ENCODE measurements at places on chromosomes 2 and 18. TPM values are rescaled to one million over a fixed set of nuclear protein-coding genes. Genes with fewer than 3 reads are reported as not detected.

DNA sequence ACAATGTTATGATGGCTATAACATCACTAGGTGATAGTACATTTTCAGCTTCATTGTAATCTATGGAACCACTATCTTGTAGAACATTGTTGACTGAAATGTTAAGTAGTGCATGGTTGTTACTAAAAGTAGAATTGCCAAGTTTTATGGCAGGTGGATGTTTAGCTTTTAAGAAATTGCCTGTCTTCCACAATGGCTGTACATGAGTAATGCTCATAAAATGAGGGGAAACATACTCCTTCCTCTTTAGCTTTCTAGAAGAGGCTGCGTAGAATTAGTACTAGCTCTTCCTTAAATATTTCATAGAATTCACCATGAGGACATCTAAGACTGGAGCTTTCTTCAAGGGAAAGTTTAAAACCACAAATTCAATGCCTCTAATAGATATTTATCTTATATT lies 161.0 kb downstream of the TPGS2 start:
- no peak for DNase-seq

GRCh38 chr2:23516520-23517256 lies 131.7 kb downstream of the KLHL29 start:
- no peak for DNase-seq

- DNase-seq, result no peak
Measured at GRCh38 chr2:164896226-164896625, 54.6 kb upstream of the COBLL1 start.

DNA sequence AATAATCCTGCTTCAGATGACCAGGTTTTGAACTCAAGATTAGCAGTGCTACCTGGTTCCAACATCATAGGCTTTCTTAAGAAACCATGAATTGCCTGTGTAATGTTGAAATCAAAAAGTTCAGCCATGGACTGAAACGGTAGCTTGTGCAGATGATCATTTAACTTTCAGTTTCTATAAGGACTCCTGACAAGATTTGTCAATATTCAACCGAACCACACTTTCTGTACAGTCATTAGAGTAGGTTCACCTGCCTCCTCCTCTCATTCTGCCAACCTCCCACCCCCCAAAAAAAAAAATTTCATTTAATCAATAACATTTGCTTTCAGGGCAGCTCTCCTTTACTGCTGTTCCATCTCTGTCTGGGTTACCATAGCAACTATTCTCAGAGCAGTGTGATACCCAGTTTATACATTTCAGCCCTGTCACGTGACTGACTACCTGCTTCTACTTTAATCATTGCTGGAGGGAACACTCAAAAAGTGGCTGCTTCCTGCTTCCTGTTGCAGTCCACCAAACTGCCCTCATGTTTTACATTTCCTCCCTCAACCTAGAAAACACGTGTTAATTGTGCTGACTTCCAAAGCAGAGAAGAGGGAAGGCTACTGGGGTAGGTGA lies 275.5 kb downstream of the SS18 start:
- no peak for DNase-seq

GRCh38 chr2:181570833-181571661 lies 85.9 kb downstream of the CERKL start:
- DNase-seq, result no peak

DNA sequence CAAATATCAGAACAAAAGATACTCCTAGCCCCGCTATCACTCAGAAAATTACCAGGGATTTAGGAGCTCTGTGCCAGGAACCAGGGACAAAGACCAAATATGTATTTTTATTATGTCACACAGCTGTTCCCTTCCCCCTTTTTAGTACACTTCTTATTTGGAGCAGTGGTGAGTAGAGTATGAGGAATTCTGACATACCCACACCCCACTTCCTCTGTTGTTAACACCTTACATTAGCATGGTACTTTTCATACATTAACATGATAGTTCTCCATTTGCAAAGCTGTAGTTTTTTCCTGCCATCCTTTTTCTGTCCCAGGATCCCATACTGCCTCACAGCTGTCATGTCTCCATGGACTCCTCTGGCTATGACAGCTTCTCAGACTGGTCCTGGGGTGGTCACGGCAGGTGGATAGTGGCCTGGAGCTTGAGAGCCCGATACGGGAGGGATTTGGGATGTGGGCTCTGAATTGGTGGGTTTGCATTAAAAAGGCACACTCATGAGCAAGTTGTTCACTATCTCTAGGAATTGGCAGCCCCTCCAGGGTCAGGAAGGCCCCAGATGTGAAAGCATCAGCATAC lies 100.2 kb downstream of the SH3RF3 start:
- DNase-seq, result no peak

- DNase-seq, result no peak
Measured at GRCh38 chr18:79680100-79680879, 687 bp downstream of the CTDP1 start.

DNA sequence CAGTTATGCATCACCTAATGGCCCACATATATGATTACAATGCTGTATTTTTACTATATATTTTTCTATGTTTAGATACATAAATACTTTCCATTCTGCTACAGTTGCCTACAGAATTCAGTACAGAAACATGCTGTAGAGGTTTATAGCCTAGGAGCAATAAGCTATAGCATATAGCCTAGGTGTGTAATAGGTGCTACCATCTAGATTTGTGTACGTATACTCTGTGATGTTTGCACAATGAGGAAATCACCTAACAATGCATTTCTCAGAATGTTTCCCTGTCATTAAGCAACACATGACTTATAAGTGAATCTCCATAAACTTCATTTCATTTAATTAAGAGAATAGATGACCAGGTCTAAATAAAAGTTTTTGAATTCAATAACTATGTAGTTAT lies 43.5 kb downstream of the SLC38A11 start:
- DNase-seq, result no peak

Gene MPP4
- not detected for total RNA-seq

Gene SPEG
- total RNA-seq, result 111 TPM

Gene TRPM8
- total RNA-seq, result not detected

Gene CD207
- total RNA-seq, result not detected

Gene TGFA
- 1.1 TPM for total RNA-seq
